Activated CD4-positive, alpha-beta T cell treated with anti-CD3 and anti-CD28 coated beads, Interleukin-2, amount 10 ng/mL, durations not matched to agents 7 days and 5 days (primary cell): ENCODE measurements at places on chromosomes 16 and 17.

DNA sequence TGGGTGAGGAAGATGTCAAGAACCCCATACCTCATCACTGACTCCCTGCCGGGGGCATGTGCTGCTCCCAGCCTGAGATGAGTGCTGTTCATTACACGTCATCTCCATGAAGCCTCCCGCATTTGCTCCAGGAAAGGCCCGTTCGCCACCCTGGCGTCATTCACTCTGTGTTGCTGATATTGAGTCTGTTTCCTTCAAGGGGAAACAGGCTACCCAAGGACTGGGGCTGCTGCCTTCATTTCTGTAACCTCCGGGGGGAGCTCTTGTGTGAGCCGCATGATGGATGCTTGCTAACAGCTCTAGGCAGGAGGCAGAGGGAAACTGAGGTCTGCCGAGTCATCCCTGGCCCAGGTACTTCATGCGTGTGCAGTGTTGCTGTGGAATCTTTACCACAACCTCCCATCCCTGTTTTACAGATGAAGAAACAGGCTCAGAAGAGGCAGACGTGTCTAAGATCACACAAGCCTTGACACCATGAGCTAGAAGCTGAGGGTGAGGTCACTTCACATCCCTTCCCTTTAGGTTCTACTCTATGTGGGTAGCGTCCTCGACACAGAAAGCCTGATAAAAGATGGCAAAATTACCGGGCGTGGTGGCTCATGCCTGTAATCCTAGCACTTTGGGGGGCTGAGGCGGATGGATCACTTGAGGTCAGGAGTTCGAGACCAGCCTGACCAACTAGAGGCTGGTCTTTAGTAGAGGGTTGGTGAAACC is 3.5 kb upstream of the ARMC5 start:
- H3K4me1 ChIP-seq, result peaks cover 53% of the 10 kb centered on the region
- peak overlapping the region; percentile 62 for H3K27ac ChIP-seq
- no peaks in the 10 kb centered on the region for H3K27me3 ChIP-seq
- peak; percentile 29 for DNase-seq

GRCh38 chr16:17371299-17371698 is 99.5 kb downstream of the XYLT1 start:
- no peak overlapping the region for H3K4me3 ChIP-seq
- H3K4me1 ChIP-seq, result peaks cover 92% of the 10 kb centered on the region
- peaks cover 58% of the 10 kb centered on the region for H3K36me3 ChIP-seq

GRCh38 chr17:75571197-75571884 is 16.3 kb upstream of the MYO15B start:
- DNase-seq, result peak; percentile 48
- peaks cover 6% of the 10 kb centered on the region for H3K4me1 ChIP-seq
- no peaks in the 10 kb centered on the region for H3K27me3 ChIP-seq
- H3K27ac ChIP-seq, result peak overlapping the region; percentile 86

- no peak overlapping the region for H3K4me3 ChIP-seq
- H3K27me3 ChIP-seq, result no peaks in the 10 kb centered on the region
- no peak for DNase-seq
- no peaks in the 10 kb centered on the region for H3K36me3 ChIP-seq
These were observed 274.5 kb upstream of the KIF2B start for GRCh38 chr17:53548252-53548651.

DNA sequence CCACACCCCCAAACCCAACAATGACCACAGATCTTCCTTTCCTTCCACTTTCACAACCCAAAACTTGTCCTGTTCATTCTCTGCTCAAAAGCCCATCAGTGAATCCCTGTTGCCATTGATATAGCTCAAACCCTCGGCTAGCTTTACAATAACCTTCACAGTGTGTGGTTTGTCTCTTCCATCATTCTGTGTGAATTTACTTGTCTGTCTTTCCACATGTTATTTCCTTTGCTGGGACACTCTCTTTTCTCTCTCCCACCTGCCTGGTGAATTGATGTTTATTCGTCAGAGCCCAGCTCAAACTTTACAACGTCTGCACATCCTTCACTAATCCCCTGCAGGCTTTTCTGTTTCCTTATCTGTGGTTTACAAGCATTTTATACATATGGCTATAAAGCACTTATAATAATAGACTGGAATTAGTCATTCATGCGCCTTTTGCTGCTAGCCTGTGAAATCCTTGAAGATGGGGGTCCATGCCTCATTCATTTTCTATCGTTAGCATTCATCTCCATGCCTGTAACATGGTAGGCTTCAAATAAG is 114.4 kb downstream of the CDH13 start:
- no peaks in the 10 kb centered on the region for H3K4me1 ChIP-seq
- peaks cover 40% of the 10 kb centered on the region for H3K27me3 ChIP-seq
- H3K36me3 ChIP-seq, result no peaks in the 10 kb centered on the region
- no peak overlapping the region for H3K27ac ChIP-seq

- no peaks in the 10 kb centered on the region for H3K36me3 ChIP-seq
- H3K27me3 ChIP-seq, result peaks cover 2% of the 10 kb centered on the region
- H3K27ac ChIP-seq, result no peak overlapping the region
- H3K4me1 ChIP-seq, result no peaks in the 10 kb centered on the region
These were observed 12.7 kb upstream of the DOC2B start for GRCh38 chr17:193841-194806.

DNA sequence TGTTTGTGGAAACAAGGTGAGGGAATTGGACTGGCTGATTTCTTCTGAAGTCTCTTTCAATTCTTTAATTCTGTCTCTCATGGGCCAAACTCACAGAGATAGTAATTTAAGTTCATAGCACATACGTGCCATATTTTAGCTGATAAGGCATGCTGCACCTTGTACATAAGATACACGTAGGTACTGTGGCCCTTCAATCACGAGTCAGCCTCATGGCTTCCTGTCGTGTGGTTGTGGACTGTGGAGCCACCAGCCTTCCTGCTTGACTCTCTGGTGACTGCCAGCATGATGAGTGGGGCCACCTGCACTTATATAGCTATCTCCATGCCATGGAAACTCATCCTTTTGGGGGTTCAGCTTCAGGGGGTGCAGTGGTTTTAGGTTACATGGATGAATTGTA is 25.1 kb downstream of the KSR1 start:
- peak; percentile 80 for DNase-seq
- peaks cover 11% of the 10 kb centered on the region for H3K36me3 ChIP-seq
- H3K27ac ChIP-seq, result peak overlapping the region; percentile 86
- H3K27me3 ChIP-seq, result no peaks in the 10 kb centered on the region
- H3K4me1 ChIP-seq, result peaks cover 74% of the 10 kb centered on the region

GRCh38 chr16:57061084-57061905 is 31.1 kb upstream of the CPNE2 start:
- H3K4me1 ChIP-seq, result peaks cover 2% of the 10 kb centered on the region
- DNase-seq, result no peak
- H3K27me3 ChIP-seq, result no peaks in the 10 kb centered on the region
- H3K36me3 ChIP-seq, result peaks cover 52% of the 10 kb centered on the region
- H3K4me3 ChIP-seq, result no peak overlapping the region

DNA sequence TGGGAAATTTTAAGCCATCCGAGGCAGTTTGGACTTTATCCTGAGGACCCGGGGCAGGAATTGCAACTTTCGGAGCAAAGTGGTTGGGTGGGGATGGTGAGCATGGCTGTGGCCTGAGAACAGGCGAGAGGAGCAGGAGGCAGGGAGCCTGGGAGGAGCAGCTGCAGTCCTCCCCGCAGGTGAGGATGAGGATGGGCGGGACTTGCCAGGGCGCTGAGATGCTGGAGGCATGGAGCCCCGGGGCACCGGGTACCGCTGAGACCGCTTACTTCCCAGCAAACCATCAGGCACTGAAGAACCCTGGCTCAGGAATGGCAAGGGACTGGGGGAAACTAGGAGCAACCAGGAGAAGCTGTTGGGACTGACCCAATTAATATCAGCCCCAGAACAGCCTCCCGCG is 210.8 kb downstream of the GSG1L start:
- no peak overlapping the region for H3K4me3 ChIP-seq
- no peak for DNase-seq
- H3K27ac ChIP-seq, result no peak overlapping the region
- peaks cover 6% of the 10 kb centered on the region for H3K27me3 ChIP-seq
- H3K4me1 ChIP-seq, result no peaks in the 10 kb centered on the region

DNA sequence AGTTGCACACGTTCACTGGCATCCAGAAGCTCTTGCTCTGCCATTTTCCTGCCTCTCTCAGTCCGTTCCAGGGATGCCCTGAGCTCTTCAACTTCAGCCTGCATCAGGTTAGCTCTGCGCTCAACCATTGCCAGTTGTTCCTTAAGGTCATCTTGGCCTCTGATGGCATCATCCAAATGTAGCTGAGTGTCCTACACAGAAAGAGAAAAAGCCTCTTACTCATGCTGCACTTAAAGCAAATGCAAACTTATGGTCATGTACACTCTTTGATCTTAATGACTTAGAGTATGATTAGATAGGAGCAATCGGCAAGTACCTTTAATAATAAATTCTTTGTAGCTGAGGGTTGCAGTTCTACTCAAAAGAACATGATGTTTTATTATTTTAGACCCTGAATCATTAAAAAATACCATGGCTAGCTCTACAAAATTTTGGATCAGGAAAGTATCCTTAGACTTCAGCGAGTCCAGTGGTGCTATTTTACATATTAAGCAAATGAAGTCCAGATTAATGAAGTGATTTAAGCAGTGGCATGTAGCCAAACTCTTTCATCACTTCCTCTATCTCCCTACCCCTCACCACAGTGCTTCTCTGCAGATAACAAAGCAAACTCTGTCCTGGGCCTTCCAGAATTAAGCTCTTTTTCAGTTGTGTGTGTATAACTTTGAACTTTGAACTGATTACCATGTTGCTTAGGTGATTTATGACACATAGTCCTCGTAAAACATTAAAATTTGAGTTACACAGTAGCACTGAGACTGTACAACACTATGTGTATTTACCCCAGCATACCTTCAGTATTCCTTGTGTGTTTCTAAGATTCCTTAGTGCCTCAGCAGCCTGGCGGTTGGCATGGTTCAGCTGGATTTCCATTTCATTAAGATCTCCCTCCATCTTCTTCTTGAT is 22.1 kb downstream of the MYH4 start:
- no peak for DNase-seq
- no peaks in the 10 kb centered on the region for H3K27me3 ChIP-seq
- no peak overlapping the region for H3K4me3 ChIP-seq

DNA sequence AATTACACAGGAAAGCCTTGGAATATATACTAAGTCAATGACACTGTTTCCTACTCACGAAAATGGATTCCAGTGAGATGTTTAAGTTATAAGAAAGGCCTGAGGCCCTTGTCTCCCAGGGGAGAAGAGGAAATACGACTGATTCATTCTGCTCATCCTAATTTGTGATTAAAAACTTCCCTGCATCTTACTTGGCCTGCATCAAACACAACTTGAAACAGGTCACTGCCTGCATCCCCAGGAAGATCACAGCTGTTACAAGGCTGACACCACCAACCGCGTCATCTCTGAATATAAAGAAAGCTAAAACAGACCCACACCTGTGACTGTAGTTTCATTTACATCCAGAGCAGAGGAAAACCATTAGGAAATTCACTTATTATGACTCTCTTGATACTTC is 121.9 kb downstream of the DNAH3 start:
- no peak overlapping the region for H3K4me3 ChIP-seq
- no peak for DNase-seq
- H3K36me3 ChIP-seq, result no peaks in the 10 kb centered on the region
- no peak overlapping the region for H3K27ac ChIP-seq
- peaks cover 6% of the 10 kb centered on the region for H3K4me1 ChIP-seq

DNA sequence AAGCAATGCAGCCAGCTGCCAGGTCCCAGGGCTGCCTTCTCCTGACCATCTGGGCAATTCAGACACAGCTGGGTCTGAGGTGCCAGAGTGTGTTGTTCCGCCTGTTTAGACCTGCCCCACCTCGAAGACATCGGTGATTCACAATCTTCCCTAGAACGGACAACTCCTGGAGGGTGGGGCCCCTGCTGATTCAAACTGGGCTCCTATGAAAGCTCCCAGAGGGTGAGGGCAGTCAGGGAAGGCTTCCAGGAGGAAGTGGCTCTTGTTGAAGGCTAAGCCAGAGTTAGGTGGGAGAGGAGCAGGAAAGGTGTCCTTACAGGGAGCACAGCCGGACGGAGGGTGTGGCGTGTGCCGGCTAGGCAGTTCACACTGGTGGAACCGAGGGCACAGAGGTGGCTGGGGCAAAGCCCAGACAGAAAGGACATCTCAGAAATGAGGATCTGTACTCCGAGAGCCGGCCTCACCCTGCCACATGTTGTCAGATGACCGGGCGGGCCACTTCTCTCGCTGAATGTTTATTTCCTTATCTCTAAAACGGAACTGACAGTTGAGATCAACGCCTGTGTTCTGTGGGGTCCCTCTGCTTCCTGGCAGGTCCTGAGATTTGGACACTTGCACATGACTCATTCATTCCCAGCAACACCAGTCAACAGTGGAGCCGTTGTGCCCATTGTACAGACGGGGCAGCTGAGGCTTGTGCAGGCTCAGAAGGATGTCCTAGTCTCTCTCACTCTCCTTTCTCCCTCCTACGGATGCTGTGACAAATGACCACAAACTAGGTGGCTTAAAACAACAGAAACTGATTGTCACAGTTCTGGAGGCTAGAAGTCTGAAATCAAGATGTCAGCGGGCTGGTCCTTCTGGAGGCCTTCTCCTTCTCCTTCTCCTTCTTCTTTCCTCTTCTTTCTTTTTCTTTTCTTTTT is 26.9 kb upstream of the LITAF start:
- H3K27ac ChIP-seq, result peak overlapping the region; percentile 28
- no peak for DNase-seq
- peaks cover 5% of the 10 kb centered on the region for H3K27me3 ChIP-seq
- no peaks in the 10 kb centered on the region for H3K36me3 ChIP-seq

DNA sequence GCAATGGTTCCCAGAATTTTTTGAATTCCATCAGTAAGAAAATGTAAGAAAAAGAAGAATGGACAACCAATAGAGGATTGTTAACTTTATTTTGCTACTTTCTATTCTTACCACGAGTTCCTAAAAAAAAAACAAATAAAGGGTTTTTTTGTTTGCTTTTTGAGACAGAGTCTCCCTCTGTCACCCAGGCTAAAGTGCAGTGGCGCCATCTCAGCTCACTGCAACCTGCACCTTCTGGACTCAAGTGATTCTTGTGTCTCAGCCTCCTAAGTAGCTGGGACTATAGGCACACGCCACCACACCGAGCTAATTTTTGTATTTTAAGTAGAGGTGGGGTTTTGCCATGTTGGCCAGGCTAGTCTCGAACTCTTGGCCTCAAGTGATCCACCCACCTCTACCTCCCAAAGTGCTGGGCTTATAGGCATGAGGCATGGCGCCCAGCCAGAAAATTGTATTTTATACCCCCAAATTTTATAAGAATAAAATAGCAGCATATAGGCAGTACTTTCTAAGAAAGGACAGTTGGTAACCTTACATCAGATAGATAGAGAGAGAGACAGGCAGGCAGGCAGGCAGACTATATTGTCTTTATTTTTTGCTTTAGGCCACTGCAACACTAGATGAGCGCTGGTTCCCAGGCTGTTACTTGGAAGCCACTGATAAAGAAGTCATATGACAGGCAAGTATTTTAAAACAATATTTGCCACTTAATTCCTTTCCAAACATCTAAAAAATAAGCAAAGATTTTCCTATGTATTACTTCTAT is 127.5 kb downstream of the VPS53 start:
- H3K4me3 ChIP-seq, result no peak overlapping the region
- no peaks in the 10 kb centered on the region for H3K27me3 ChIP-seq
- no peak overlapping the region for H3K27ac ChIP-seq
- no peak for DNase-seq

DNA sequence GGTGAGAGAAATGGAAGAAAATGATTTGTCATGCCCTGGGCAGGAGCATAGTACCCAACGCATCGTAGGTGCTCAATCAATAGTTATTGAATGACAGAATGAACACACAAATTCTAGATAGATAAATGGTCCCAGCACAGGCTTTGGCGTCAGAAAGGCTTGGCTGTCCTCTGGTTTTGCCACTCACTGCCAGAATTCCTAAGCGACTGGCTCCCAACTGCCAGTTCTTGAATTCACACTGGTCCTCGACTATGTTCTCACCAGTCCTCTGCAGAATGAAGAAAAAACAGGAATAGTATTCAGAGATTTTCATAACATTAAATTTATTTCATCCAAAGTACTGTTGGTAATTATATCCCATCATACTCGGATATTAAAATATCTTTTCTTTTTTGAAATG is 163.1 kb upstream of the NOL11 start:
- no peak for DNase-seq
- H3K4me3 ChIP-seq, result no peak overlapping the region
- no peaks in the 10 kb centered on the region for H3K27me3 ChIP-seq
- H3K27ac ChIP-seq, result no peak overlapping the region
